ENCODE measurements at places on chromosomes 3 and 15. TPM values are rescaled to one million over a fixed set of nuclear protein-coding genes. Genes with fewer than 3 reads are reported as not detected.

Gene MAPKBP1
- 26.1 TPM for total RNA-seq

Gene TRH
- not detected for total RNA-seq

Gene EAF2
- total RNA-seq, result 3.3 TPM

Gene HLTF
- 8.2 TPM for total RNA-seq

Gene THPO
- not detected for total RNA-seq

Gene UROC1
- total RNA-seq, result not detected

Gene COL8A1
- total RNA-seq, result 2.2 TPM

Gene SCN5A
- not detected for total RNA-seq

Gene ARHGAP11A
- total RNA-seq, result 19.1 TPM

Gene KATNBL1
- 50.3 TPM for total RNA-seq

Gene RLBP1
- not detected for total RNA-seq

Gene SLC24A5
- total RNA-seq, result not detected

Gene IL5RA
- total RNA-seq, result not detected

Gene LRCH3
- total RNA-seq, result 20.8 TPM

Gene TAGLN3
- total RNA-seq, result not detected

Gene GRAMD2A
- 4.0 TPM for total RNA-seq

Gene CASR
- total RNA-seq, result not detected

Gene GOLGA8M
- total RNA-seq, result 0.36 TPM

Gene SUSD5
- 0.08 TPM for total RNA-seq

Gene CLDN11
- total RNA-seq, result 1.2 TPM

Gene FBXO40
- total RNA-seq, result not detected

Gene SLC25A36
- 17.5 TPM for total RNA-seq

Gene SLC12A8
- total RNA-seq, result 7.7 TPM

Gene ROPN1
- not detected for total RNA-seq

Gene RYK
- 32.2 TPM for total RNA-seq

Gene ZMAT3
- total RNA-seq, result 7.2 TPM

Gene CACNA1D
- total RNA-seq, result 0.52 TPM

Gene GOLGA6L9
- 6.1 TPM for total RNA-seq

Gene GRAMD1C
- total RNA-seq, result 5.0 TPM

Gene CD96
- total RNA-seq, result 1.0 TPM

Gene XCR1
- 0.04 TPM for total RNA-seq

Gene GRIP2
- total RNA-seq, result 2.0 TPM

Measured in esophagus mucosa (tissue), 1 donor.